ENCODE measurements at places on chromosomes 4 and X.

DNA sequence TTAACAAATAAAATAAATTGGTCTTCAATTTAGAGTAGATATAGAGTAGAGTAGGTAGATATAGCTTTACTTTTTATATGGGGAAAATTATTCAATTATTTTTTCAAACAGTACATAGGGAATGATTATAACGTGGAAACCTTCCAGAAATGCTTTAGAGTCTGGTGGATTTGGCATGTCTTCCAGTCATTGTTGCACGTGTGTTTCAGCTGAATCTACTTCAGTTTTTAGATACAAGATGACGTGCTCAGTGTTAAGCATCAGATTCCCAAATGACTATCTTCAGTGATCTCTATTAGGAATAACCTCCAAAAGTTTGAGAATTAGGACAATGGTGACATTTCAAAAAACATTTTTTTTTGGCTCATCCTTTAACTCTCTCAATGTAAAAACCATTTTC lies 616.9 kb downstream of the ANKRD50 start:
- DNase-seq = no peak

DNA sequence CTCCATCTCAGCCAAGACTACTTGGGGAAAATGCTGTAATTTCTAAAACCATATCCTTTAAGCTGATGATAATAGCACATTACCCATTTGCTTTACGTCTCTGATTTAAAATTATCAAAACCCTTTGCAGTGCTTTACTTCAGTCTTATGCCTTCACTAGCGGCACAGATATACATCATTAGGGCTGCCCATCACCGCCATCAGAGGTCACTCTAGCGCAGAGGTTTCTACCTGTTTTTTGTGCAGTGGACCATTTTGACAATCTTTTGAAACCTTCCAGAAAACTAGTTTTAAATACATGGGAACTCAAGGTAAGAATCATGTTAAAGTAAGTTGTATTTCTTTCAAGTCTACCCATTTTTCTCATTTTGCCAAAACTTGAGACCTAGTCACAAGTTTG lies 592.5 kb downstream of the PPARGC1A start:
- DNase-seq = no peak

- peak; percentile 45 for DNase-seq
Observed at GRCh38 chrX:47030339-47030738, 47.9 kb upstream of the RGN start.

DNA sequence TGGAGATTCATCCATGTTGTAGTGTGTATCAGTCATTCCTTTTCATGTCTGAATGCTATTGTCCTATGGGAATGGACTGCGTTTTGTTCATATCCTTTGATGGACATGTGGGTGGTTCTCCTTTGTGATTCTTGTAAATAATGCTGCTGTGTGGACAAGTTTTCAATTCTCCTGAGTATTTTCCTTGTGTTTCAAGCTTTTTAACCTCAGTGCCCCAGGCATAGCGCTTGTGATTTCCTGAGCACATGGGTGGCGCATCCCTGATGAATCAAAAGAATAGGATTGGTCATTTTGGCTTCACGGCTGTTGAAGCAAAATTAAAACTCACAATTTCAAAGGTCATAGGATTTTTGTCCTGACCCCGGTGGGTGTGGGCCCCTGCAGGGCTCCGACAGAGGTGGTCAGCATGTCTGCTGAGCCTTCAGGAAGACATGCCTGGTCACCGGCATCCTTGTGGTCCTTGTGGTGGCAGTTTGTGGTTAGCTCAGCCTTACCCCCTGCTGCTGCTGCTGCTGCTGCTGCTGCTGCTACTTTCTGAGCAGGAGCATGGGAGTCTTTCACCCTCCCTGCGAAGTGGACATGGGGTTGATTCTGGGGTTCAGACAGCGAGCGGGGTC lies 30.0 kb downstream of the SHROOM2 start:
- DNase-seq = no peak

- no peak for DNase-seq
Observed at GRCh38 chr4:93433840-93434239, 394.7 kb upstream of the ATOH1 start.

DNA sequence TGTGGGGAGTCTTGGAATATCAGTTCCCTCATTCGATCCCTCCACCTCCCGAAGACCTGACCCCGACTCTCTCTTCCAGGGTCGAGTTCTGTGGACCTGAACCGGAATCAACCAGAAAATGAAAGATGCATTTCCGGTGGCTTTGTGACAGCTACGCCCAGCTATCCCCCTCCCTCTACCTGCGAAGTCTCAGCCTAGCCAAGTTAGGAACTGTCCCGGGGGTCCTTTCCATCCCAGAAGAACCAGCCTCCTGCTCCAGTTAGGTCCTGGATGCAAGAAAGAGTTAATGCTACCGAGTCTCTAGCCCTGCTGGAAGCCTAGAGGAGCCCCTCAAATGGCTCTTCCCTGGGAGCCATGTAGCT lies 13.4 kb upstream of the ETDC start:
- no peak for DNase-seq

DNA sequence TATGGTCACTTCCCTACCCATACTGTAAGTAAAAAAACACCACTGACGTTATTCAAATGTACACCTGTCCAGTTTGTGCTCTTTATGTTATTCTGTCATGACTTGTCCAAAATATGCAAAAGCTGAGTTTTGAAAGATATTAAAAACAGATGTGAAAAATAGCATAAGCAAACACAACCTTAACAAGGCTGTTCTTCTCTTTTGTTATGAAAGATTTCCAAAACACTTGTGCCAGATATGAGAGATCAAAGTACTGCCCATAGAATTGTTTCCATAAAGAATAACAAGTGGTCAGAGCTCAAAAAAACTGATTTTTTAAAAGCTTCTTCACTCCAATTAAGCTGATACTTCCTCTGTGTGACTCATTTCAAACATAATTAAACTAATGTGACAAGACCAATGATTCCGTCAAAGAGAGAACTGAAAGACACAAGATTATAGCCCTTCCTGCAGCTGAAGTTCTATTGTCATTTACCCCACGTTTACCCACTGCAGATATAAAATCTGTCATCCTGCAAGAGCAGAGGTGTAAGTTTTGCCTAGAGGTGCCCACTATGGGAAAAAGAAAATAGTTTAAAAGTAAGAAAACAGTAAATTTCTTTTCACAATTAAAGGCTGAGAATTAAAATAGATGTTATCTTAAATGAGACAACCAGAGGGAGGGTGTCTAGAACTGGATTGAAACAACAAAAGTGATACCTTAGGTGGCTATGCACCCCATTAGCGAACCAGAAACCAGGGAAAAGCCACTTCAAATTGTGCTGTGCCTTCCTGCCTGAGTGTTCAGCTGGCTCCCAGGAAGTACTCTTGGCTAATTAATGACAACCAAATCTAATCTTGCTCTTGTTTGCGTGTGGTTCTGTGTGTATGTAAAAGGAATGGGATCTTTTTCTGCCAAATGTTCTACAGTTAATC lies 30.1 kb downstream of the RASSF6 start:
- DNase-seq = no peak

DNA sequence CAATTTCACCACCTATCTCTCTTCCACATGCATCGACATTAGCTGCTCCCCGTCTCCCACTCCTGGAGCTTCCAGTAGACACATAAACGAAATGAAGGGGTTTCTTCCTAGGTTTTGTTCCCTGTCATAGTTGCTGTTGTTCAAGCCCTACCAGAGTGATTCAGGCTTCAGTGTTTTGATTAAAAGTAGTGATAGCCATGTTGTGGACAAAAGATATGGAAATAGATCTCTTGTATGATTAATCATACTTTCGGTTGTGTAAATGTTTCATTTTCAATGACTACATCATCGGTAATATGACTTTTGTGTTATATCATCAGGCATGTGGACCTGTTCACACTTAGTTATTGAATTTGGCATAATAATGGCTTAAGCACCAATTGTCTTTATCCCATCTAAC lies 96.5 kb upstream of the KLF3 start:
- DNase-seq = no peak

DNA sequence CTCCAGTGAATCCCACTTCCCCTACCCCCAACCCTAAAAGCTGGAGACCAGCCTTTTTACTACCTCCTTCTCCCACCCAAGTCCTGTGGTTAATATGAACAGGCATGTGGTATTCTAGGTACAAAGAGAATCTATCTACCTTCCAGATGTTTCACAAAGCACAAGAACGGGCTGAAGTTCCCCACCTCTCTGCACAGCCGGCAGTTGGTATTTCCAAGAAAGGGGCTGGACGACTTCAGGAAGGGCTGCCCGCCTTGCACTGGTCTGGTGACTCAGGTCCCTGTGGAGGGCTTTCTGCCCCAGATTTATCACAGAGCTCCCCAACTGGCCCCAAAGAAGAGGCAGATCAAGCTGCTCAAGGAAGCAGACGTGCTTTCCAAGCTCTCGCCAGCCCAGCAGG lies 4.5 kb downstream of the FAM47E start:
- DNase-seq = no peak

DNA sequence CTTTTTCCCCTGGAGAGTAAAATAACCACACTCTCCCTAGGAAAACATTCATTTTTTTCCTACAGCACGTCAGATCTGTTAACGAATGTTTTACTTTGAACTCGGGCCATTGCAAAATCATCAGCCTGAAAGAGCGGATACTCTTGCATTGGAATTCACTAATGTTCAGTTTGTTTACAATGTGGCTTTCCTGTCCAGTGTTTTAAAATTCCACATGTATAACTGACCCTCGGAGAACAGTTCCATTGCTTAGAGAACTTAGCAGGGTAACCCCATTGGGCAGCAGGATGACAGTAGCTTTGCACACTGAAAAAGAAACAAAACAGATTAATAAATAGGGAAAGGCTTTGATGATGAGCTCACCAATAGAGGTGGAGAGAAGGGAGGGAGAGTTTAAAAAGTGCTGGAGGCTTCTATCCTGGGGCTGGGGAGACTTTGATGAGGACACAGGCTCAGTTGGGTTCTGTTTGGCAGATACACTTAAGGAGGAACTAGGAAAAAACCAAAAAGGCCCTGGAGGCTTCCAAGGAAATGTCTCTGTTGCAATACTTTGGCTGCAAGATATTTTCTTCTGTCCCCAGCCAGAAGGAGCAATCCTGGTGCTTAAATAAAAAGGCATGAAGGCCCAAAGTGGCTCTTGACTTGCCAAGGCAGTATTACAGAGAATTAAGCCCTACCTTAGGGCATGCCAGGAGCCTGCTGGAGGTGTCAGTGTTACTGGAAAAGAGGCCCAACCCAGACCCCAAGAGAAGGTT lies 143.1 kb downstream of the ARSF start:
- no peak for DNase-seq

- DNase-seq = no peak
Observed at GRCh38 chrX:68694435-68695205, 47.2 kb downstream of the STARD8 start.

- no peak for DNase-seq
Observed at GRCh38 chrX:130625386-130625785, 223.6 kb downstream of the RBMX2 start.

GRCh38 chr4:98468709-98469108 lies 189.7 kb downstream of the TSPAN5 start:
- DNase-seq = no peak

DNA sequence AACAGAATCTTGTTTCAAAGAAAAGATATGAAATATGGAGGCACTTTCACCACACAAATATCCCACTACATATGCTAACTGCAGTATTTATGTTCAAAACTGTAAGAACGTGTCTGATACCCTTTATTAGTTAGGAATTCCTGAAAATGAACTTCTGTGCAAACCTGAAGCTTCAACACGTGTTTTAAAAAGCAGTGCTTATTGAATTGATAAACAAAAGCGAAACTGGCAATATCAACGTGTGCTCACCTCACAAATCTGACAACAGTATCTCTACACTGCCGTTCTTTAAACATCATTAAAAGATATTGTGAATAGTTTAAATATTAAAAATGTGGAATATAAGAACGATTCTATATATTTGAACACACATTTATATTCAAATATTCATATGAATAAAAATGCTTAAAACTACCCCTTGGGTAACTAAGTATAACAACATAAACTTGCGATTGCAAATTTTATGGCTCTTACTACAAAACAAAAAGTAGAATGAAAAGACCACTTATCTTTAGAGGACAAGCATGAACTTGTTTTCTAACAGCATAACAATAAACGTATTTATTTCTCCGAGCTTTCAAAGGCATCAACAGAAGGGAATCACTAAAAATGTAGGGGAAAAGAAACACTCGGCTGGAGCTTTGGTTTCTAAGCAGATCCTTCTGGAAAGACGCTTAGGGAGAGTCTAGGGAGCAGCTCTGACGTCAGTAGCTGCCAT lies at the start of gene LRP2BP:
Gene LRP2BP, minus strand, starts transcription at position 687 of the 718 bp plus-strand sequence. CDS start 17,738 bp downstream, outside the sequence.
- DNase-seq = no peak

- DNase-seq = no peak
Observed at GRCh38 chr4:4696530-4696929, 154.7 kb upstream of the STX18 start.

DNA sequence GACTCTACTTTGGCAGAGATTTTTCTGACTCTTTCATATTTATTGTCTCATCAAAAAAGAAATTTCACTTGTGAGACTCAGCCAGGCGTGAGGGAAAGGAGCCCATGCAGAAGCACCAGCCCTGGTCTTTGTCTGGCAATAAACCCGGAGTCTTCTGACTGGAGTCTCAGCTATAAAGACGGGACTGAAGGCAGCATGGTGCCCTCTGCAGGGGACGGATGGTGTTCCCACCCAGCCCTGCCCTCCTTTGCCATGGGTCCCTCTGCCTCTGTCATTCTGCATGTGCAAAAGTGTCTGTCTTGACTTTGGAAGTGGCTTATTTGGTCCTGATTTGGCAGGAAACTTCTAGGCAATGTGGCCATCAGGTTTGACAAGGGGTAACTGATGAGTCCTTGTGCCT lies 14.2 kb downstream of the ZNF185 start:
- no peak for DNase-seq

DNA sequence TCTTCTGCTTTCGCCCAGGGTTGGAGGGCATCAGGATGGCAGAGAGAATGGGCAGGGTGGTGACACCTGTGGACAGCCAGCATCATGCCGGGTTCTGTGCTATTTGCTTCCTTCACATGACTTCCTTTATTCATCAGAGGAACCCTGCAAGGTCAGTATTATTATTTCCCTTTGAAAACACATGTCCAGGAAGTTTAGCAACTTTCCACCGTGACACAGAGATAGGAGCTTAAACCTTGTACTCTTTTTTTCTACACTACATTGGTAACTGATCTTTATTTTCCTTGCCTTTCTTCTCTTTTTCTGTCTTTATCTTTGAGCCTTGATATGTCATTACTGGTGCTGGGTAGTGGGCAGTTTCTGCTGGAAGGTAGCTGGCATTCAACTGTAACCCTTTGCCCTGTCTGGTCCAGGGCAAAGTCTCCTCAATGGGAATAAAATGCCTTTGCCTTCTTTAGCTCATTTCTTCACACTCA lies 5.0 kb upstream of the MGST2 start:
- peak; percentile 82 for DNase-seq

- no peak for DNase-seq
Observed at GRCh38 chrX:30183554-30183953, 31.8 kb upstream of the MAGEB2 start.

- no peak for DNase-seq
Observed at GRCh38 chrX:145716226-145716625, 101.4 kb upstream of the SLITRK2 start.
